AG10803 (cell line): ENCODE measurements at places on chromosomes 2 and 18.

DNA sequence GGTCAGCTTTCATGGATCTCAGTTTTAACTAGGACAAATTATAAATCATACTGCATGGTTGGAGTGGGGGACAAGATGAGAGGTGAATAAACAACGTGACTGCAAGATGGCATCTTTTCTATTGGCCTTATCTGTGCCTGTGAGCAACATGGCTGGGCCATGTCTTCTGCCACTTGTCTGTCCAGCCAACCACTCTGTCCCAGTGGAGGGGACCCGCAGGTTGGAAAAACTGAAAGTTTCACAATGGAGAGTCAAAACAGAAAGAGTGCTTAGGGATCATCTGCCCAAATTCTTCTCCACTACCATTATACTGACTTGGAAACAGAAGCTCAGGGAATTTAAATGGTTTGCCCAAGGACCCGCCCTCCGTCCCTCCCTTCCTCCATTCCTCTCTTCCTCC, 104.1 kb downstream of the ALK start:
- no peak for DNase-seq

DNA sequence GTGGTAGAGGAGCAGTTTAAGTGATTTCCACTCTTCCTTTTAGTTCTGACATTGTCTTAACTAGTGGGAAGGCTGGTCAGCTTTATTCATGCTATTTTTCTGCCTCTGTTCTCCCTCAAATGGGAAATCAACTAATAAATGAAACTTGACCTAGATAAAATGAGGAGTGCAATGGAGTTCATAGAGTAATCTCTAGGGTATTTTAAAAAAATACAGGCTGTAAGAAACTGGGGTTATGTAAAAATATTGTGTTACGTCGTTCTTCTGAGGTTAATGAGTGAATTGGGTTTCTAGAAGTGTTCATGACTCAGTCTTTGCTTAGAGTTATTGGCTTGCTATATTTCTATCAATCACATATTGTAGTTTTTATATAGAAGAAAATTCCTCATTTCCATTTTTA, 734.5 kb downstream of the MBD2 start:
- no peak for DNase-seq

DNA sequence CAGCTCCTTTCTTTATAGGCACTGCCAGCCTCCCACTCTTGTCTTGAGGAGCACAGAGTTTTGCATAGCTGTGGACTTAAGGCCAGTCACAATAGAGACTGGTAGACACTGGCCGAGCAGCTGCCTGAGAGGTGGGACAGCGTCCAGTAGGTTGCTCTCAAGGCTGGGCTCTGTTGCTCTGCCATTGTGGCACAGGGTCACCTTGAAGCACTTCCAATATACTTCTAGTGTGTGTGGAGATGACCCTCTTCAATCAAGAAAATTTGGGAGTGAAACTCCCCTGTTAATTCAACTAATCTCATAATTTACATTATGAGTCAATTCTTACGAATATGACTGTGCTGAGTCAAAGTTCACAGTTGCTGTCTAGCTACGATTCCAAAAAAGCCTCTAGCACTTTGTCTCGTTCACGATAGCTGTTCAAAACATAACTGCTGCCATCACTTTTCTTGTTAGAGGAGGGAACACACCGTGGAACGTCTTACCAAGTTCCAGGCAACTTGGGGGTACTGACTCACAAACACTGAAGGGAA, 636.2 kb downstream of the EPHA4 start:
- no peak for DNase-seq

GRCh38 chr2:98605076-98605475, 3.2 kb downstream of the COA5 start:
- peak; percentile 3 for DNase-seq

DNA sequence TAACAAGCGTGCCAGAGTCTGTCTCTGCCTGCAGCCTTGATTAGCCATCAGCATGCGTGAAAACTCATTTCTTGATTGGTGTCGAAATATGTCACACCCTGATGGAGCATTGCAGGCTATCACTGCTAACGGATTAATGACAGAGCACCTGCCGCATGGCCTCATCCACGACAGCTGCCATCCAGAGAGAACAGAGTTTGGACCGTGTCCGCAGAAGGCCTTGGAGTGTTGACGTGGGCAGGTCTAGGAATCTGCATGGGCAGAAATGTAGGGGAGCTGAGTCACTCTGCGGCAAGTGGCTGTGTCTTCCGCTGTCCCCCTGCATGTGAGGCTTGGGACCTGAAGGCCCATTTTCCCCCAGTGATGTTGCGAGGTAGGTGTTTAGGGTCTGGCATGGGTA, 43.0 kb downstream of the KLHL29 start:
- DNase-seq, result no peak

GRCh38 chr2:163580757-163581156, 155.1 kb downstream of the FIGN start:
- no peak for DNase-seq

DNA sequence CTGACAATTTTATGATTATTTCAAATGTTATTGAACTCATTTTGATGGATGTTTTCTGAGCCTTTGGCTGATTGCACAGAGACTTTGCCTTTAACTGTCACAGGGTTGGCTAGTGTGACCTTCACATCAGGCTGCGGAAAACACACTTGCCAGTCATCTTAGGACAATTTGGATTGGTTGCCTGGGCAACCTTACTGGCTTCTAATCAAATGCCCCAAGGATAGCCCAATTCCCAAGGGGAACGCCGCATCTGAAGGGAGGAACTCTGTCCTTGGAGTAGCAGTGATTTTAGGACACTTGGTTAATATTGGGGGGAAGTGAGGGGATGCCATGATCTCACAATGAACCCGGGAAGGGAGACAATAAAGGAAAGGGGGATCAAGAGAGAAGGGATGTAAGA, 29.5 kb downstream of the OSBPL6 start:
- no peak for DNase-seq

GRCh38 chr2:6934345-6934744, 17.1 kb downstream of the RNF144A start:
- DNase-seq, result no peak

DNA sequence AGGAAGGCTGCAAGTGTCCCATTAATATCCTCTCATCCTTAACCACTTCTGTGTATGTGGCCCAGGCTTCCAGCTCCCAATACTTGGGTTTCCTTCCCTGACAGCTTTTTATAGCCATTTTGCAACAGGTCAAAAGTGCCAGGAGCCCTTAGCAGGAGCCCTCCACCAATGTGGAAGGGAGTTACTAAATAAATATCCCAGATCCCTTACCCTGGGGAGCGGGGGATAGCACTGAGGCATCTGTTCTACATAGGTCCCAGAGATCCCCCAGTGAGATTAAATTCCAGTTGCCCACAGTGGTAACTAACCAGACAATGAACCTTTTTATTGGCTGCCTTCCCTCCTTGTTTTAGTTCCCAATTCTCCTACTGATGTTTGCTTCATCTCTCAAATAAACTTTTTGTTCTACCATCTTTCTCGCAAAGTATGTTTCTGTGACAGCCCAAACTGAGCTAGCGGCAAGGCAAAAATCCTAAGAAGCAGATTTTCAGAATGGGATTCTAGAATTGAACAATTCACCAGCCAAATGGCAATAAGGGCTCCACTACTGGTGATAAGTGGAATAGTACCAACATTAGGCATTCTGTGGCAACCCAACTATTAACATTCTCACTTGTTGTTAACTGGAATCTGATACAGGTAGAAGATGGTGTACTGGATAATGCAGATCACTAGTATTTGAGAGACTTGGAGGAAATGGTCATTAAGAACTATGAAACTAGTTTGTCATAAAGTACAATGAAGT, 83.9 kb upstream of the MAPRE2 start:
- no peak for DNase-seq

DNA sequence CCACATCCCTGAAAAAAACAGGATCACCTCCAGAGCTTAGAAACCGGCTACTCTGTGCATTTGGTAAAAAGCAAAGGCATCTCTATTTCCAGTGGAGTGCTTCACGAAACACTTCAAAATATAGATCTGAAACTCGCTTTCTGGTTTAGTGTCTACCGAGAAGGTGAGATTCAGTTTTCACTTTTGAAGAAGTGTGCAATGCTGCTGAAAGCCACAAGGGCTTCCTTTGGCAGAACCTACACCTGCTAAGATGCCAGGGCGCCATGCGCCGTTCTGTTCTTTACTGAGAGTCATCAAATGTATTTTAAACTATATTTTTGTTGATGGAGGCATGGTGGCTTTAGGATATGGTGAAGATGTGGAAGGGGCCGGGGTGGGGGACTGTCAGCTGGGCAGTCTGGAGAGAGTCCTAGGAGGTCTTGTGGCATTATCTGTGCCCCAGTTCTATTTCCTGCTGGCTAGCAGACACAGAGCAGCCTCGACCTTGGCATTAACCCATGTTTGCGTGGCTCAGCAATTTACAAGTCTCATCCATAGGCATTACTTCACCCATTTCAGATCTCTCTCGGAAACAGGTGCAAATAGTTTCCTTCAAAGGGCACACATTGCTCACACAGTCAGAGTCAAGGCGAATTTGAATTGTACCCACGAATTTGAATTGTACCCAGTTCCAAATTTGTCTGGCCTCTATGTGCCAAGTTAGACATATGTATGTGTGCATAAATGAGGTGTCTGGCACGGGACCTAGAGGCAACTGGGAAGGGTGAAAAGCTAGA, 46.7 kb upstream of the KCNF1 start:
- no peak for DNase-seq

- peak; percentile 16 for DNase-seq
These were observed 70.8 kb downstream of the ACAA2 start for GRCh38 chr18:49742316-49743116.

DNA sequence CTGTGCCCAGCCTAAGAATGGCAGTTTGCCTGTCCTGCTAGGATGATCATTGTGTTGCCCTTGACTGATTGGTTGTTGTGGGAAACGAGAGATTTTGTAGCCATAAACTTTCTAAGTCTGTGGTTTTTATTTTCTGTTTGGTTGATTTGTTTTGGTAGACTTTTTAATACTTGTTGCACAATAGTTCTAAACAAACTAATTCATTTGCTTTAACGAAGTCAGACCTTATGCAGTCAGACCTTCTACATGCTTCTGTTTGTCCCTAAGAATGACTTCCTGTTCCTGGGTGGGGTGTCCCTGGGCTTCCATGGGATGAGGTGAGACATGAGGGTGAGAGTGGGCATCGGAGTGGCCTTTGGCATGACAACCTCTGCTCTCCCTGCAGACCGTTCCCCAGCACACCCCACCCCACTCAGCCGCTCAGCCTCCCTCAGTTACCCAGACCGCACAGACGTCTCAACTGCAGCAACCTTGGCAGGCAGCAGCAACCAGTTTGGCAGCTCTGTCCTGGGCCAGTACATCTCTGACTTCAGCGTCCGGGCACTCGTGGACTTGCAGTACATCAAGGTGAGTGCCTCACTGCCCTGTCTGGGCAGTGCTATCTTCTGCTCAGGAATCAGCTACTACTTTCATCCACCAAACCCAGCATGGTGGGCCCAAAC, 7.8 kb upstream of the CNNM3 start:
- DNase-seq, result no peak

GRCh38 chr2:99338029-99338585, 918 bp downstream of the EIF5B start:
- peak; percentile 9 for DNase-seq

DNA sequence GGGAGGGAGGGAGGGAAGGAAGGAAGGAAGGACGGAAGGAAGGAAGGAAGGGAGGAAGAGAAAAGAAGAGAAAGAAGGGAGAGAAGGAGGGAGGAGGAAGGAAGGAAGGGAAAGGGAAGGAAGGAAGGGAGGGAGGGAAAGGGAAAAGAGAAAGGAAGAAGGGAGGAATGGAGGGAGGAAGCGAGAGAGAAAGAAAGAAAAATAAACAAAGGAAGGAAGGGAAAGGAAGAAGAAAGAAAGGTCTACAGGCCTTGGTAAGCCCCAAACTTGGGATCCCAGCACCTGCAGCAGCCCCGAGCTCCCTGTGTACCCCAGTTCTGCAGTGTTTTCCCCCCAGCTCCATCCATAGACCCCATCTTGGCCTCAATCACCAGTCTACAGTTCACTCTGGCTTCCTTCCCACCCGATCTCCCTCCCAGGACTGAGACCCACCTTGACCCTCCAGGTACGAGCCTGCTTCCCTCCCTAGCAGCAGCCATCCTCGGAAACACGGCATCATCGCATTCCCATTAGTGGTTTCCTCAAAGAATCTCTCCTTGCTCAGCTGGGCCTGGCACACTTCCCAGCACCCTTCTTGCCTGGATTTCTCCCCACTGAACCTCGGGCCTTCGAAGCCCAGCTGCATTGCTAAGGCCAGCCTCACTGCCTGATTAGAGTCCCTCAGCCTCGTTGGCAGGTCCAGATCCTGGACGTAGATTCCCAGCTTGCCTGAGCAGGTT, 46.1 kb upstream of the SH3BP4 start:
- peak; percentile 18 for DNase-seq

GRCh38 chr2:27001950-27002349, 30.8 kb upstream of the TMEM214 start:
- DNase-seq, result no peak

GRCh38 chr2:196176142-196176738, 4.9 kb upstream of the STK17B start:
- DNase-seq, result no peak

GRCh38 chr2:171895786-171896185, 1.7 kb upstream of the SLC25A12 start:
- DNase-seq, result peak; percentile 56

GRCh38 chr18:29596959-29597358, 1420.0 kb upstream of the CDH2 start:
- DNase-seq, result no peak

DNA sequence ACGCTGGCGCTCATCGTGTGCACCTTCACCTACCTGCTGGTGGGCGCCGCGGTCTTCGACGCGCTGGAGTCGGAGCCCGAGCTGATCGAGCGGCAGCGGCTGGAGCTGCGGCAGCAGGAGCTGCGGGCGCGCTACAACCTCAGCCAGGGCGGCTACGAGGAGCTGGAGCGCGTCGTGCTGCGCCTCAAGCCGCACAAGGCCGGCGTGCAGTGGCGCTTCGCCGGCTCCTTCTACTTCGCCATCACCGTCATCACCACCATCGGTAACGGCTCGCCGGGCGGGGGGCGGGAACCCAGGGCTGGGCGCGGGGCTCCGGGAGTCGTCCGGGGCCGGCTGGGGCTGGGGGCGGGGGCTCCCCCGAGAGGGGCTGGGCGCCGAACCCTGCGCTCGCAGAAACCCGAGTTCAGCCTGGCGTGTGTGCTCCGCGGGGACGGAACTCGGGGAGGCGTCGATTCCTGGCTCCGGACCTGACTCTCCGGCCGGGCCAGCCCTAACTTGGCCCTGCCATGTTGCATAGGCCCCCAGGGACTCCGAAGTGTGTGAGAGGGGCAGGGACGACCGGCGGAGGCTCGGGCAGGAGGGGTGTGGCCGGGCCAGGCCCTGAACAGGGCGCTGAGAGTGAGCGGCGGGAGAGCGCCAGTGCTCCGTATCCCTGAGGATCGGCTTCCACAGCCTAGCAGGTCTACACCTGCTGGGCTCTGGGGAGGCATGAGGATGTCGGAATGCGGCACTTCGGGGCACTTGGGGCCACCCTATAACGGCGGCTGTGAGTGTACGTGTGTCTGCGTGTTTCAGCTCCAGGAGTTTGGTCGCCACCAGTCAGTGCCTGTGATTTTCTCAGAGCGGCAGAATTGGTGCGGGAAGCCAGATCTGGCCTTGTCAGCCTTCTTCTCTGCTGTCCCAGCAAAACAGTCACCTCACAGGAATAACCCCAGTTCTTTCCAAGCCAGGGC, 651 bp downstream of the KCNK3 start:
- DNase-seq, result peak; percentile 30

- peak; percentile 66 for DNase-seq
These were observed 242.8 kb upstream of the RBMS1 start for GRCh38 chr2:160736148-160737028.
